ENCODE measurements at places on chromosomes 7 and 10.

DNA sequence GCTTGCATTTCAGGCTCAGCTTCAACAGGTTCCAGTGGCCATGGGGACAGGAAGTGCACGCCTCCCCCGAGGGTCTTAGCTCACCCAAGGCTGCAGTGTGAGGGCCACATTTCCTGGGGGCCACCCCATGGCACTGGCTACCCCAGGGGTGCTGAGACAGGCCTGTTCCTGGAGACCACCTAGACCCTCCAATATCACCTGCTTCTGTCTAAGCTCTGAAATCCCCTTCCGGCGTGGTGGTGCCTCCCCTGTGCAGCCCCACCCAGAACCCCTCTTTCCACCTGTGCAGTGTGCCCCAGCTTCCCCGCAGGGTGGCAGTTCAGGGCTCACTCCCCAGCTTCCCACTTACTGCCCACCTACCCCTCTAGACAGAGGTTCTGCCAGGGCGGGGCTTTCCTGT is 83.1 kb downstream of the ADARB2 start:
- no peak for DNase-seq

GRCh38 chr7:141975806-141976523 is 2.4 kb upstream of the TAS2R38 start:
- DNase-seq = peak; percentile 56

DNA sequence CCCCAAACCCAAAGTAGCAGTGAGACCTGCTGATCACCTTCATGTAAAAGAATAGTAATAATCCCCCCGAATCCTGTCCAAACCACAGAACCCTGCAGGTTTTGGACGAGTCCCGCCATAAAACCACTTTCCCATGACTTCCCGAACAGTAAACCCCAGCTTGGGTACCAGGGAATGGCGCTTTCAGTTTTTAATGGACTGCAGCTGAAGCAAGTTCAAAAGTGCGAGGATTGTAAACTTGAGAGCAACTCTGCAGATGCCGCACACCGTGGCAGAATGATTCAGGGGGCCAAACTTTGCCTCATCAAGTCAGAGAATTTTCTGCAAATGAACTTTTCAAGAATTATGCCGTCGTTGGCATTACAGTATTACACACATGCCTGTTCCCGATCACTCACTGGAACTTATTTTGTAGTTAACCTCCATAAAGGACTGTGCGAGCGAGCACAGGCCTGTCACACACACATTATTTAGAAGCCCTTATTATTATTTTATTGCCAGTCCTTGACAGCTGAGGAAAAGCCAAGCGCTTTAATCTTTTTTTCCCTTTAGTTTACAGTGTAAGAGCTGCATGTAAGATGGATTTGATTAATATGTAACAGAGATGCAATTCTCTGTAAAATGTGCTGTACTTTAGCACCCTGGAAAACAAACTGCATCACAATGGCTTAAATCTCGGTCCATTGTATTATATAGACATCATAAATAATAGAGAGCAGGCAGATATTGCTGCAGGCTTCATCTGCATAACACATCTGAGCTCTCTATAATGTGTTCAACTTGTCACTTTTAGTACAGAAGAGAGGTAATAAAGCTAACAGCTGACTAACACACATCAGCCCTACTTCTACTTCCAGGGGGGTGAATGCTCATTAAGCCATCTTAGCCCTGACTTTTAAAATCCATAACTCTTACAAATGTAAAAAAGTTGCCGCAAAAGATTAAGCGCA is 493.5 kb upstream of the GALNT17 start:
- DNase-seq = no peak

- no peak for DNase-seq
Observed at GRCh38 chr10:3516234-3516922, 268.6 kb downstream of the KLF6 start.

DNA sequence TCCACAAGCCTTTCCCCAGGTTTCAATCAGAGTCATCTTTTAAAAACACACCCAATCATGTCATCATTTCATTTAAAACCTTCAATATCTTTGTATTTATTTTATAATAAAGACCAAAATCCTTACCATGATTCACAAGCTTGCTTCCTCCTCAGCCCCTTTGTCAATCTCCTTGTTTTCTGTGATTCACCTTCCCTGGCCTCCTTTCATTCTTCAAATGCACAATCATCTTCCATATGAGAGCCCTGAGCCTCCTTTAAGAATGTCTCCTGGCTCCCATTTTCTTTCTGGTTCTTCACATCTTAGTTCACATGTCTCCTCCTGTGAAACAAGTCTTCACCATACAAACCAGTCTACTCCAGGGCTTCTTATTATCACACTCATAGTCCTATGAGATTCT is 904.0 kb downstream of the SORCS3 start:
- no peak for DNase-seq

- no peak for DNase-seq
Observed at GRCh38 chr7:50369143-50370026, 64.9 kb downstream of the IKZF1 start.

DNA sequence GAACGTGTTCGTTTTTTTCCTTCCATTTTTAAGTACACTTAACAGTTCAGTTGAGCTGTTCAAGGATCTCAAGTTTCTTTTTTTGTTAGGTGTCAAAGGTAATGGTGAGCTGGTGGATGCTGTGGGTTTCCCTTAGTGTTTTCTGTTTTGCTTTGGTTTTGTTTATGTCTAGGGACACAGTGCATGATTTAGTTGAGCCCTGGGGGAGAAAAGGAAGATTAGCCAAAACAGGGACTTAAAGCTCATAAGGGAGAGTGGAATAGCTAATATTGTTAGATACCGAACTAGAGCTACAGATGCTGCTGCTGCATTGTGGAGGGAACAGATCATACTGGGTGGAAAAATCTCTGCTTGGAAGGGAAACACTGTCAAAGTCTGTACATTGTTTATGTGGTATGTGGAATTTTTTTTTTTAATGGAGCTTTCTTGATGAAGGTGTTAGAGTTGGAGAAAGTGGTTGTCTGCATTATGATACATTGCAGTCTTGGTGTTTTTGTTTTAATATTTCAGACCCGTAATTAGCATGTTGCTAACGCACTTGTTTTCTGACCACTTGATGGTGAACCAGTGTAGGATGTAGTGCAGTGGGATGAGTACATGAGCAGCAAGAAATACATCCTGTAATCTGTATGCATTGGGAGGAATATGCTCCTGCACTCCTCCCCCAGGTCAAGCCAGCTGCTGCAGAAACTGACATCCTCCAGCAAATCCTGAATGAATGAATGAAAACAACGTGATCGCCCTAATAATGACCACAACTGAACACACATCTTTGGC is 2.1 kb downstream of the GLCCI1 start:
- DNase-seq = no peak

DNA sequence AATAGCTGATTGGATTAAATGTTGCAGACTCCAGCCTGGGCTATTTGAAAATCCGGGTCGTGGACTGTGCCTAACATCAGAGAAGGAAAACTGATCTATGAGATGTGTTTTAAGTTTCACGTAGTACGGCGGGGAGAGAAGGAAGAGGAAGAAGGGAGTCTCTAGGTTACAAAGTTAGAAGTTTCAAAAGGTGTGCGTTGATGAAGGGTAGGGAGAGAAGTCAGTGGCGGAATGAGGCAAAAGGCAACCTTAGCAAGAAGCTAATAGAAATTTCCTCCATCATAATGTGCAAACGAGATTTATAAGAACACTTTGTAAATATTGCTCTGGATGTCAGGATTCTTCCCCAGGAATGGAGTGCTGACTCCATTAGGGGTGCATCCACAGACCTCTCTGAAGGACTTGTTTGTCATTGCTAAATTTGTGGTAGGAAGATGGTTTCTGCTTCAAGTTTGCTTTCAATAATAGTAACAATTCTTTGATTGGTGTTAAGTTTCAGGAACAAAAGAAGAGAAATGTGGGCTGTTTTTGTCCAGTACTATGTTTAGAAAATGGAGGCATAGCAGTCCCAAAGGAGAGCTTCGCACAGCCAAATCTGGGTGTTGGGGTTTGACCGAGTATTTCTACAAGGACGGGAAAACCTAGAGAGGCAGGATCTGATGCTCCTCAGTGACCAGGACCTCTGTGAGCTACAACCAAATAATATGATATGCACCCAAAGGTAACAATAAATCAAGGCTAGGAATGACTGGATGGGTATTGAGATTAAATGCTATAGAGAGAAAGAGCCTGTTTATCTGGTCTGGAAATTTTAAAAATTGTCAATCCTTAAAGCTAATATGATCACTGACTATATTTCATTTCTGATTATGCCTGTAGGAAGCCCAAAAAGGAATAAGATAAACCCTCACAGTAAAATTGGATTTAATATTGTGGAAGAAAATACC is 8.2 kb downstream of the TWIST1 start:
- no peak for DNase-seq

GRCh38 chr10:78269060-78269459 is 235.4 kb downstream of the RPS24 start:
- no peak for DNase-seq

GRCh38 chr7:108818742-108819141 is 249.1 kb downstream of the DNAJB9 start:
- no peak for DNase-seq

DNA sequence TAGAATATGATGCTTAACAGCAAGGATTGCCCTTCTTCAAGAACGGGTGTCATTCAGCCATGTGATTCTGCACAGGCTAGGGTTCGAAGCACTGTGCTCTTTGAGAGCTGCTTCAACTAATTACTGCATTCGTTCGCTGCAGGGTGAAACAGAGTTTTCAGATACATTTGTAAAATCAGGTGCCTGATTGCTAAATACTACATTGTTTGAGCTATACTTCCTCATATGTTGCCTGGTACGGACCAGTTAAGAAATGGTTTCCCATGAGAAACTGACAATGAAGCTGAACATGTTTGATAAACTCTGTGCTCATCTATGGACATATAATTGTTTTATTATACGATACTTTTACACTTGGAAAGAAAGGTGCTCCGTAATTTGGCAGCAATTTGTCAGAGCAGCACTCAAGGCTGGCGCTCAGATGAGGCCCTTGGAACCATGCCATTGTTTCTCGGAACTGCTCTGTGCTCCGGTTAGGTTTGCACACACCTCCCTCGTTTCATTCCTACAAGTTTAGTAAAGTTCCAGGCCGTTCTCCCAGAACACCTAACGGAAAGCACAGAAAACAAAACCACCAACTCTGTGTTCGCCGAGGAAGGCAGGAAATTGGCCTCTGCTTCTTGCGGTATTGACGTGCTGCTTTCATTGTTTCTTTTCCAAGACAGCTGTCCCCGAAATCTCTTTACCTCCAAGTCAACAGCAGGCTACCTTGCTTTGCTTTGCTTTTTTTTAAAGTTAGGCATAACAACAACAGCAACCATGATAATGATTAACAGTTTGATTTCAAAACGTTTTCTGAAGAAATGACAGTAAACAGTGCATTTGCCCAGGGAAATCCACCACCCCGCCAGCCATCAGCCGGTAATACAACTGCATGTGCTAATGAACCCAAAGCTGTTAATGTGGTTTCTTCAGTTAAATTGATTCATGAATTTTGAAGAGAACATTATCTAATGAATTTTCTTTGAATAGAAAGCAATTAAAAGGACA is 206.9 kb downstream of the EBF3 start:
- no peak for DNase-seq

GRCh38 chr7:92765725-92766124 is 70.6 kb downstream of the CDK6 start:
- no peak for DNase-seq

DNA sequence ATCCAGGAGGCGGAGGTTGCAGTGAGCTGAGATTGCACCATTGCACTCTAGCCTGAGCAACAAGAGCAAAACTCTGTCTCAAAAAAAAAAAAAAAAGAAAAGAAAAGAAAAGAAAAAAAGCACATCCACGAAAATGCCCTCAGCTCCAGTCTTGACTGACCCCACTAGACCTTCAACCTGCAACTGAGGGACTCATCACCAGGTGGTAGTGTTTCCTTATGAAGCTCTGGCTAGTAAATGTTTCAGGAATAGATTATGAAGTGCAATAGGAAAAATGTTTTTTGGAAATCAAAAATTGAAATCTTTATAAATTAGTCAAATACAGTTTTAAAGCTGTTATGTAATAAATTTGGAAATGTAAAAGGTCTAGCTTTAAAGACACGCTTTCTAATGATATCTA is 22.4 kb downstream of the TLL2 start:
- DNase-seq = no peak

DNA sequence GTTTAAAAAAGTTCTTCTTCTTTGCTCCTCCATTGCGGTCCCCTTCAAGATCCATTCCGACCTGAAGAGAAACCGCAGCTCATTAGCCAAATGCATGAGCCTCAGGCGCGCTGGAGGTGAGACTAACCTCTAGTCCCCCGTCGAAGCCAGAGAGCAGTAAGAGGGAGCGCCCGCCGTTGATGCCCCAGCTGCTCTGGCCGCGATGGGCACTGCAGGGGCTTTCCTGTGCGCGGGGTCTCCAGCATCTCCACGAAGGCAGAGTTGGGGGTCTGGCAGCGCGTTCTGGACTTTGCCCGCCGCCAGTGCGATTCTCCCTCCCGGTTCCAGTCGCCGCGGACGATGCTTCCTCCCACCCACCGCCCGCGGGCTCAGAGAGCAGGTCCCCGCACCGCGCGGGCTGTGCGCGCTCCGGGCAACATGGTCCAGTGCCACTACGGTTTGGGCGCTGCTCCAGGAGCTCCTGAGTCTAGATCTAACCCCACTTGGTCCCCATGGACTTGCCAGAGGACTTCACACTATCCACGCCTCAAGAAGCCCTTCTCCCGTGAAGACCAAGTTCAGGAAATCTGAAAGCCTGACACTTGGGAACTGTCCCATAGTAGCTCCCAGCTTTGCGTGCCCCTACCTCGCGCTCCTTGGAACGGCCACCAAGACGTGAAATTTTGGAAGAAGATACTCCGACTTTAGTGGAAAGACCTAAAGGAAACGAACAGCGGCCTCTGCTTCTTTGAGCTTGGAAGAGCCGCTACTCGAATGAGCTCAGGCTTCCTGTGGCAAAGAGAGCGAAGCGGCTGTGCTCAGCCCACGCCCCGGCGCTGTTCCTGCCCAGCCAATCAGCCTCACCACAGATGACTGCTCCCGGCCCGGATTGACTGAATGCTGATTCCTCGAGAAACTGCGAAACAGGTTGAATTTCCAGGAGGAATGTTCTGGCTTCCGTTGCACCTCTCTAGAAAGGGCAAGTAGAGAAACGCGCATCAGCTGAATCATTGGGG is at the start of gene ABCB1:
Gene ABCB1, minus strand, starts transcription at position 755 of the 995 bp plus-strand sequence. Its CDS starts 700 bp downstream, at position 55.
- peak; percentile 51 for DNase-seq

- no peak for DNase-seq
Observed at GRCh38 chr10:36515319-36515718, 610.1 kb upstream of the ANKRD30A start.

DNA sequence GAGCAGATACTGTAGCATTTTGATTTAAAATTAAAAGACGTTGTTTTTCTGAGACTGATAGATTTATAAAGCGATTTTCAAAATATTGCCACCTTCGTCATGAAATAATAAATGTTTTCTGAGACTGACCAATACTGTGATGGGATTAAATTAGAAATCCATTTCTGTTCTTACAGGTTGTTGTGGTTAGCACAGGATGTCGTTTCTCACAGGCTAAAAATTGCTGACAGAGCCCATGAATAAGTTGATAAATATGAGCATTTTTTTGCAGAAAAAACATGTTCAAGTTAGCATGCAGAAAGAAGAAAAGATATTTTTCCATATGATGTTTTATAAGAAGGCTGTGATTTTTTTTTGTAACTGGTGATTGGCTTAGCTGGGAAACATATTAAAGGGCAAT is 66.8 kb downstream of the POU6F2 start:
- DNase-seq = no peak

Data from activated naive CD4-positive, alpha-beta T cell treated with Interleukin-2 at 50 U/mL for 16 hours (primary cell).